ENCODE measurements at places on chromosomes 2 and 18. TPM values are rescaled to one million over a fixed set of nuclear protein-coding genes. Genes with fewer than 3 reads are reported as not detected.

The GALNT13 gene
- total RNA-seq: 17.2 TPM

The SCN3A gene
- total RNA-seq: 1.00 TPM

The CNTNAP5 gene
- total RNA-seq: not detected

The MAB21L4 gene
- total RNA-seq: not detected

The FOXI3 gene
- not detected for total RNA-seq

The AGPS gene
- 57.5 TPM for total RNA-seq

The CAPN14 gene
- under 0.01 TPM for total RNA-seq

The POTEE gene
- total RNA-seq: not detected

The POTEI gene
- under 0.01 TPM for total RNA-seq

The SGO2 gene
- total RNA-seq: 2.1 TPM
